ENCODE measurements at places on chromosomes 1 and 21. TPM values are rescaled to one million over a fixed set of nuclear protein-coding genes. Genes with fewer than 3 reads are reported as not detected.

- H3K27me3 ChIP-seq, result no peaks in the 10 kb centered on the region
- no peak overlapping the region for H3K4me3 ChIP-seq
- DNase-seq, result no peak
- H3K4me1 ChIP-seq, result no peaks in the 10 kb centered on the region
Measured at GRCh38 chr1:159172614-159173291, 1.3 kb downstream of the CADM3 start.

GRCh38 chr1:89382479-89382878, 18.6 kb downstream of the GBP6 start:
- no peak overlapping the region for H3K27ac ChIP-seq
- no peaks in the 10 kb centered on the region for H3K4me1 ChIP-seq
- no peaks in the 10 kb centered on the region for H3K27me3 ChIP-seq
- H3K4me3 ChIP-seq, result no peak overlapping the region
- DNase-seq, result no peak

GRCh38 chr1:11071463-11072215, 11.8 kb upstream of the SRM start:
- H3K27me3 ChIP-seq, result no peaks in the 10 kb centered on the region
- no peak for DNase-seq
- no peaks in the 10 kb centered on the region for H3K36me3 ChIP-seq
- H3K4me3 ChIP-seq, result no peak overlapping the region

GRCh38 chr1:234592240-234592639, 17.7 kb downstream of the IRF2BP2 start:
- H3K36me3 ChIP-seq, result no peaks in the 10 kb centered on the region
- no peaks in the 10 kb centered on the region for H3K27me3 ChIP-seq
- H3K4me1 ChIP-seq, result no peaks in the 10 kb centered on the region
- H3K27ac ChIP-seq, result no peak overlapping the region
- H3K4me3 ChIP-seq, result no peak overlapping the region

DNA sequence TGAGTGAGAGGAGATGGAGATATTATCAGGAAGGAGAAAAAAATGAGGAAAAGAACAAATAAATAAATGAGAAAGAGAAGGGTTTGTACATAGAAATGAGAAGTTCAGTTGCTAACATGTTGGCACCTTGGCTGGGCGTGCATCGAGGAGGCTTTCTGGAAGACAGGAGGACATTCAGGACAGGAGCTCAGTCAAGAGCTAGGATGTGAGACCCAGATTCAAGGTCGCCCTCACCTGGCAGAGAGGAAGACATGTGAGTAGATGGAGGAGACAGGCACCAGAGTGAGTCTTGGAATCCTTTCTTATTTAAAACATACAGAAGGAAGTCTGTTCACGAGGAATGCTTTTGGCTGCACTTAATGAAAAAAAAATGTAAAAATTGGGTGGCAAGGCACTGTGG, 640.9 kb downstream of the NPHP4 start:
- no peaks in the 10 kb centered on the region for H3K4me1 ChIP-seq
- H3K27me3 ChIP-seq, result no peaks in the 10 kb centered on the region
- H3K4me3 ChIP-seq, result no peak overlapping the region
- no peak for DNase-seq
- no peak overlapping the region for H3K27ac ChIP-seq
- no peaks in the 10 kb centered on the region for H3K36me3 ChIP-seq

GRCh38 chr1:28290851-28291250, 31.5 kb downstream of the SESN2 start:
- no peak overlapping the region for H3K4me3 ChIP-seq
- no peak overlapping the region for H3K27ac ChIP-seq
- no peaks in the 10 kb centered on the region for H3K27me3 ChIP-seq
- DNase-seq, result no peak
- H3K36me3 ChIP-seq, result no peaks in the 10 kb centered on the region

DNA sequence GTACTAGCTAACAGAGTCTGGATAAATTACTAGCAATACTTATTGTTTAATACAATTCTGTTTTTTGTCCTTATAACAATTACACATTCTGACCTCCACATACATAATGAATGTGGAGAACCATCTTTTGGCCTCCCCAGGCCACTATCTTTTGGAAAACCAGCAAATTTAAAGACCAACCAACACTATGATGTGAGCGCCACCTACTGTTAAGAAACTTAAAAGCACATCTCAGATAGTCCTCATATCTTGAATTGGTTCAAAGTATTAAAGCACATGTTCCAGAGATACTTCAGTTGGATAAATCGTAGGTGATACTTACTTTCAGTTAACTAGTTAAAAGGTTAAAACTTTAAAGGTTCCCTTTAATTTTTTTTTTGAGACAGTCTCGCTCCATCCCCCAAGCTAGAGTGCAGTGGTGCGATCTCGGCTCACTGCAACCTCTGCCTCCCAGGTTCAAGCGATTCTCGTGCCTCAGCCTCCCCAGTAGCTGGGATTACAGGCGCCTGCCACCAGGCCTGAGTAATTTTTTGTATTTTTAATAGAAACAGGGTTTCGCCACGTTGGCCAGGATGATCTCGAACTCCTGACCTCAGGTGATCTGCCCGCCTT, 29.3 kb upstream of the USP1 start:
- H3K27ac ChIP-seq, result no peak overlapping the region
- no peak overlapping the region for H3K4me3 ChIP-seq
- no peaks in the 10 kb centered on the region for H3K27me3 ChIP-seq
- H3K4me1 ChIP-seq, result no peaks in the 10 kb centered on the region

DNA sequence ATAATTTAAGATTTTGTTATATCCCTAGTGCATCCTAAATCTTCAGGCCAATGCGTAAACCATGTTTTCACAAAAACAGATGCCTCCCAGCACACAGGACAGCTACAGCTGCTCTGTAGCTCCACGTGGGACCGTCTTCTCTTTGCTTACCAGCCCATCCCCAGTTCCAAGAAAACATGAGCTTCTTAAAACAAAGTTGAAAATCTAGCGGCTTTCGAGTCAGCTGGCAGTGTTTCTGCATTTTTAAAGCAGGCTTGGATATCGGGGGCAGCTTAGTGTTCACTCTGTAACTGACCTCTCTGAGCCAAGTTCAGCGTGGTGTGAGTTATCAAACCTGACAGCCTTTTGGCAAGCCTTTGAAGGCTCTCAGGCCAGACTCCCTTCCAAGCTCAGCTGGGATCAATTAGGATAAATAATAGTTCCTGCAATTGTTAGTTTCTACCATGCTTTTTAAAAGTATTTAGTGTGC, 881.5 kb downstream of the LTN1 start:
- H3K27me3 ChIP-seq, result no peaks in the 10 kb centered on the region
- H3K4me1 ChIP-seq, result peaks cover 3% of the 10 kb centered on the region
- no peaks in the 10 kb centered on the region for H3K36me3 ChIP-seq
- peak overlapping the region; percentile 45 for H3K27ac ChIP-seq
- H3K4me3 ChIP-seq, result no peak overlapping the region

DNA sequence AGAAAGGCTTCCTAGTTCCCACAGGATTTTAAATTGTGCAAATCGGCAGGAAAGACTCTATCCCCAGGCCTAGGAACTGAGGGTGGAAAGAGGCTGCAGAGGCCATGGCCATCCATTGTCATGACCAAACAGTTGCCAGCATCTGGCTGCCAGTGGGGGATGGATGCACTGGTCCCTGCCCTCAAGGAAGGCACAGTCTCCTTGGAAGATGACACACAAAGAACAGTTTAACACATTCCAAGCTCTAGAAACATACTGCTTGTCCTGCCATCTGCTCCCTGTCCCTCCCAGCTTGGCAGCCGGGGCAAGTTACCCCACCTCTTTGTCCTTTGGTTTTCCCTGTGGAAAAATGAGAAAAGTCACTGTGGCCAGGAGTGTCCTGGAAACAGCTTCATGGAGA, 83.2 kb downstream of the BCAR3 start:
- no peak for DNase-seq
- H3K27me3 ChIP-seq, result no peaks in the 10 kb centered on the region
- H3K4me3 ChIP-seq, result no peak overlapping the region
- no peaks in the 10 kb centered on the region for H3K36me3 ChIP-seq
- H3K4me1 ChIP-seq, result peaks cover 8% of the 10 kb centered on the region

- no peak overlapping the region for H3K4me3 ChIP-seq
- no peaks in the 10 kb centered on the region for H3K27me3 ChIP-seq
- no peaks in the 10 kb centered on the region for H3K4me1 ChIP-seq
- H3K36me3 ChIP-seq, result no peaks in the 10 kb centered on the region
Measured at GRCh38 chr1:176863613-176864012, 300.9 kb downstream of the ASTN1 start.

DNA sequence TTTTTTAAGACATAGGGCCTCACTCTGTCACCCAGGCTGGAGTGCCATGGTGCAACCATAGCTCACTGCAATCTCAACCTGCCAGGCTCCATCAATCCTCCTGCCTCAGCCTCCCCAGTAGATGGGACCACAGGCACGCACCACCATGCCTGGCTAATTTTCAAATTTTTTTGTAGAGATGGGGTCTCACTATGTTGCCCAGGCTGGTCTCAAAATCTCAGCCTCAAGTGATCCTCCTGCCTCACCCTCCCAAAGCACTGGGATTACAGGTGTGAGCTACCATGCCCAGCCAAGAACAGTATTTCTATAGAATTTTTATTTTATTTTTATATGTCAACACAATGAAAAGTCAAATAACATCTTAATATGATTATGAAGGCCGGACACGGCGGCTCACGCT, 10.9 kb downstream of the GNB1 start:
- no peak overlapping the region for H3K4me3 ChIP-seq
- H3K27me3 ChIP-seq, result no peaks in the 10 kb centered on the region
- H3K4me1 ChIP-seq, result peaks cover 27% of the 10 kb centered on the region
- no peak overlapping the region for H3K27ac ChIP-seq
- no peaks in the 10 kb centered on the region for H3K36me3 ChIP-seq

GRCh38 chr1:44170281-44170823, 28.9 kb upstream of the KLF18 start:
- no peaks in the 10 kb centered on the region for H3K36me3 ChIP-seq
- no peak overlapping the region for H3K4me3 ChIP-seq
- DNase-seq, result no peak
- H3K4me1 ChIP-seq, result no peaks in the 10 kb centered on the region

GRCh38 chr1:248703674-248704073, 1.1 kb upstream of the OR14I1 start:
- no peaks in the 10 kb centered on the region for H3K27me3 ChIP-seq
- no peak overlapping the region for H3K27ac ChIP-seq
- no peaks in the 10 kb centered on the region for H3K4me1 ChIP-seq
- no peaks in the 10 kb centered on the region for H3K36me3 ChIP-seq
- H3K4me3 ChIP-seq, result no peak overlapping the region

- H3K36me3 ChIP-seq, result no peaks in the 10 kb centered on the region
- no peaks in the 10 kb centered on the region for H3K27me3 ChIP-seq
- no peaks in the 10 kb centered on the region for H3K4me1 ChIP-seq
- no peak overlapping the region for H3K4me3 ChIP-seq
- no peak overlapping the region for H3K27ac ChIP-seq
- no peak for DNase-seq
Measured at GRCh38 chr1:91513160-91513559, 12.5 kb downstream of the CDC7 start.

DNA sequence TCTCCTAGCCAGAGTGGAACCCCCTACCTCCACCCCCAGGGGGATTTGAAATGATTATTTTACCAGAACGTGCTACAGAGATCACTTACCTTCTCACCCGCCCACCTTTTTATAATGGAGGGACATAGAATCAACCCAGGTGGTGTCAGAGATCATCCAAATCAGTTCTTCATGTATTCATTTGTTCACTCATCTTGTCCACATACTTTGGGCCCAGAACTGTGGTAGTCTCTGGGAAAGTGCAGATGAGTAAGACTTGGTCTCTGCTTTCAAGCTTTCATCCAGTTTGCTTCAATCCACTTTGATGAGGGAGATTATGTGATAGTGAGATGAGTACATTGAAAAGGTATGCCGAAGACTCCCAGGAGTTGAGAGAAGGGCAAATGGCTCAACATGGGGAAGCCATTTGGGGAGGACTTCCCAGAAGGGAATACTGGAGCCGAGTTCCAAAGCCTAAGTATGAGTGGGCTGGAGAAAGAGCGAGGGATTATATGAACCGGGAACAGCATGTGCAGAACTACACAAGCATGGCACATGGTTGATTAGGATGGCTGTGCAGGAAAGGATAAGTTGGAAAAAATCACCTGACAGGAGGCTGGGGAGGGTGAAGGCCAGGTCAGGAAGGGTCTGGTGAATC, 1.9 kb downstream of the FGGY start:
- H3K36me3 ChIP-seq, result no peaks in the 10 kb centered on the region
- DNase-seq, result no peak
- H3K4me3 ChIP-seq, result no peak overlapping the region
- H3K27me3 ChIP-seq, result no peaks in the 10 kb centered on the region
- H3K4me1 ChIP-seq, result peaks cover 6% of the 10 kb centered on the region

DNA sequence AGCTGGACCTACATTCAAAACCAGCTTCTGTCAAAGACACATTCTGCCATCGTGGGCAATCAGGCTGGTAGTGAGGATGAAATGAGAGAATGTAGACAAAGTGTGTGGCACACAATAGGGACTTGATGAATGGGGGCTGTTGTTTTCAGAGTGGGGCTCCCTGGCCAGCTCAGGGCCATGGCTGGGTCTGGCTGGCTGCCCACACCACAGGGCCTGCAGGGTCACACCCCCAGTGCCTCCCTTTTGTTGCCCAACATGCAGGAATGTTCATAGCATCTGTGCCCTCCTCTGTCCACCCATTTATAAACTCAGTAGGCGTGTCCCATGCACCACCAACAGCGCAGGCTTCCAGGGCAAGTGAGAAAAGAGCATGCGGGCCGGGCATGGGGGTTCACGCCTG, 20.8 kb upstream of the ECE1 start:
- no peaks in the 10 kb centered on the region for H3K36me3 ChIP-seq
- H3K27ac ChIP-seq, result no peak overlapping the region
- no peaks in the 10 kb centered on the region for H3K27me3 ChIP-seq
- H3K4me3 ChIP-seq, result no peak overlapping the region

GRCh38 chr1:11150326-11150725, 38.8 kb upstream of the ANGPTL7 start:
- H3K4me1 ChIP-seq, result peaks cover 18% of the 10 kb centered on the region
- H3K36me3 ChIP-seq, result no peaks in the 10 kb centered on the region
- H3K4me3 ChIP-seq, result no peak overlapping the region
- peak; percentile 38 for DNase-seq

DNA sequence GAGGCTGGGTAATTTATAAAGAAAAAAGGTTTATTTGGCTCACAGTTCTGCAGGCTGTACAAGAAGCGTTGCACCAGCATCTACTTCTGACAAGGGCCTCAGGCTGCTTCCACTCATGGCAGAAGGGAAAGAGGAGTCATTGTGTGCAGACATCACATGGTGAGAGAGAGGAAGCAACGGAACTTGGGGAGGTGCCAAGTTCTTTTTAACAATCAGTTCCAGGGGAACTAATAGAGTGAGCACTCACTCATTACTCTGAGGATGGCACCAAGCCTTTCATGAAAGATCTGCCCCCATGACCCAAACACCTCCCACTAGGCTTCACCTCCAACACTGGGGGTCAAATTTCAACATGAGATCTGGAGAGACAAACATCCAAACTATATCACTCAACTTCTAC, 77.2 kb downstream of the DDAH1 start:
- H3K36me3 ChIP-seq, result no peaks in the 10 kb centered on the region
- H3K27me3 ChIP-seq, result no peaks in the 10 kb centered on the region
- H3K4me1 ChIP-seq, result no peaks in the 10 kb centered on the region
- DNase-seq, result no peak

- no peaks in the 10 kb centered on the region for H3K4me1 ChIP-seq
- H3K27me3 ChIP-seq, result no peaks in the 10 kb centered on the region
- no peak overlapping the region for H3K4me3 ChIP-seq
- DNase-seq, result no peak
- H3K36me3 ChIP-seq, result no peaks in the 10 kb centered on the region
Measured at GRCh38 chr1:50742523-50742922, 217.5 kb downstream of the FAF1 start.

The CDA gene
- 2.8 TPM for polyA plus RNA-seq

The TDRD10 gene
- polyA plus RNA-seq, result 4.1 TPM

The SEMA6C gene
- 5.0 TPM for polyA plus RNA-seq

The IFNLR1 gene
- polyA plus RNA-seq, result 0.40 TPM

The OVAAL gene
- not detected for polyA plus RNA-seq

The PTPN22 gene
- polyA plus RNA-seq, result 0.24 TPM

The OR6K2 gene
- not detected for polyA plus RNA-seq

The SSR2 gene
- 465 TPM for polyA plus RNA-seq

The DDAH1 gene
- 27.6 TPM for polyA plus RNA-seq

The CD1E gene
- polyA plus RNA-seq, result 2.5 TPM

The LENEP gene
- not detected for polyA plus RNA-seq

The SYT14 gene
- polyA plus RNA-seq, result 0.05 TPM

The RHBDL2 gene
- polyA plus RNA-seq, result 0.32 TPM

The DCDC2B gene
- not detected for polyA plus RNA-seq
